Spleen (tissue), 13 donors: ENCODE measurements at places on chromosomes 1 and 21. TPM values are rescaled to one million over a fixed set of nuclear protein-coding genes. Genes with fewer than 3 reads are reported as not detected.

GRCh38 chr1:240693036-240693435 lies 81.1 kb upstream of the GREM2 start:
- H3K4me1 ChIP-seq, result no peaks in the 10 kb centered on the region
- H3K27ac ChIP-seq, result no peak overlapping the region
- no peaks in the 10 kb centered on the region for H3K36me3 ChIP-seq
- H3K4me3 ChIP-seq, result no peak overlapping the region
- H3K27me3 ChIP-seq, result no peaks in the 10 kb centered on the region

DNA sequence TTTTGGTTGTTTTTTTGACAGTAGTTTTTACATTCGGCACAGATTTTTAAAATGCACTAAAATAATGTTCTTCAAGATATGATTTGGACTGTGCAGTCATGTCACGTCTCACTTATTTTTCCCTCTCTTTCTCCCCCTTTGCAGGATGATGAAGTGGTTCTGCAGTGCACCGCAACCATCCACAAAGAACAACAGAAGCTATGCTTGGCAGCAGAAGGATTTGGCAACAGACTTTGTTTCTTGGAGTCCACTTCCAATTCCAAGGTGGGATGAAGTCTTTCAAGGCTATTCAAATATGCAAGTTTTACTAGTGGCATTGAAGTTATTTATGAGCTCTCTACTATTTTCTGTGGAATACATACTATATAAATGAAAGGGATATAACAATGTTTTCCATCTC lies 228.4 kb downstream of the RYR2 start:
- no peaks in the 10 kb centered on the region for H3K4me1 ChIP-seq
- H3K27me3 ChIP-seq, result no peaks in the 10 kb centered on the region
- no peaks in the 10 kb centered on the region for H3K36me3 ChIP-seq
- H3K27ac ChIP-seq, result no peak overlapping the region

- H3K4me3 ChIP-seq, result no peak overlapping the region
- H3K27ac ChIP-seq, result no peak overlapping the region
- H3K27me3 ChIP-seq, result no peaks in the 10 kb centered on the region
- no peaks in the 10 kb centered on the region for H3K36me3 ChIP-seq
- no peaks in the 10 kb centered on the region for H3K4me1 ChIP-seq
These were observed 38.5 kb upstream of the PGBD5 start for GRCh38 chr1:230464671-230465070.

- no peak for DNase-seq
- no peaks in the 10 kb centered on the region for H3K36me3 ChIP-seq
- no peaks in the 10 kb centered on the region for H3K27me3 ChIP-seq
- H3K4me1 ChIP-seq, result peaks cover 40% of the 10 kb centered on the region
- no peak overlapping the region for H3K27ac ChIP-seq
These were observed 32.9 kb upstream of the RASAL2 start for GRCh38 chr1:178060789-178061556.

Gene NRDC
- 123 TPM for total RNA-seq

Gene DPT
- not detected for total RNA-seq

DNA sequence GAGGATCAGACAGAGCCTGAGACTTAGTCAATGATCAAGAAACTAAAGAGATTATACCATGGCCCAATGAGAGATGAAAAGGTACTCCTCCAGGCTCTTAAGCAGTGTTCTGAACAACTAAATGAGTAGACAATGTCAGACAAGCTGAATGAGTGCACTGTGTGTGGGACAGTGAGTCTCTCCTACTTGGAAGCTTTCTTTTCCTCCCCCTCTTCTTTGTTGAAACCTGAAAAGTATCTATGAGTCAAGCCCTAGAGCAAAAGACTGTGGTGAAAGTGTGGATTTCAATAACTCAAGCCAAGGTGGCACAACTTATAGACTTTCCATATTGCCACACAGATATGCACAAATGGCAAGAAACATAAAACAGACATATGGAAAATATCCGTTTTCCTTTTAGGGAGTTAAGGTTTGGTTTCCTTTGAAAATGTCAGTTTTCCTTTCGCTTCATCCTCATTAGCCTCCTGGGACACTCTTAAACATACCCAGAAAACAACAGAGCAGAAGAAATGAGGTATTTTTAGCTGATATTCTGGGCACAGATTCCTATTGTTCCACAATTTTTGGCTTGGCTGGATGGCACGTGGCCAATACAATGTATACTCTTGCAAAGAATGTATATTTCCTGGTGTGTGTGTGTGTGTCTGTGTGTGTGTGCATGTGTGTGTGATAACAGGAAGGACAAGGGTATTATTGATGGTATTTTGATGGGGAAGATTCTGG lies 96.6 kb downstream of the LMX1A start:
- H3K27ac ChIP-seq, result no peak overlapping the region
- no peaks in the 10 kb centered on the region for H3K36me3 ChIP-seq
- no peak overlapping the region for H3K4me3 ChIP-seq
- no peaks in the 10 kb centered on the region for H3K27me3 ChIP-seq
- DNase-seq, result no peak

- H3K36me3 ChIP-seq, result no peaks in the 10 kb centered on the region
- H3K27ac ChIP-seq, result peak overlapping the region; percentile 84
- peaks cover 7% of the 10 kb centered on the region for H3K4me1 ChIP-seq
- DNase-seq, result peak; percentile 75
- no peaks in the 10 kb centered on the region for H3K27me3 ChIP-seq
These were observed 49.9 kb downstream of the PDE9A start for GRCh38 chr21:42703136-42703908.

Gene IL22RA1
- not detected for total RNA-seq

DNA sequence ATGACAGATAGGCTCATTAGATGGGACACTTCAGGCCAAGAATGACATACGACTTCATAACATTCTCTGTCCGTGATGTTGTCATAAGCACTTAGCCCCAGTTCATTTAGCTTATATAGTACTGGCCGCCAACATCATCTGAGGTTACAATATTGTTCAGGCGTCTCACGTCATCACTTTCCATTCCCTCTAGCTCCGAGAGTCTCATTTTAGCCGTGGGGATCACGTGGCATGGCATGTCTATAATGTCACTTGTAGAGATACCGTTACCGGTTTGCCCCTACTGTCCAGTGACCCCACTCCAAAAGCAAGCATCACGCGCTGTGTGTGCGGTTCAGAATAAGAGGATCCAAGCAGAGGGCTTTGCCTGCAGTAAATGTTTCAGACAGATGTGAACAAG lies 34.6 kb upstream of the HEATR1 start:
- H3K4me3 ChIP-seq, result no peak overlapping the region
- no peaks in the 10 kb centered on the region for H3K27me3 ChIP-seq
- no peak for DNase-seq
- H3K27ac ChIP-seq, result no peak overlapping the region

DNA sequence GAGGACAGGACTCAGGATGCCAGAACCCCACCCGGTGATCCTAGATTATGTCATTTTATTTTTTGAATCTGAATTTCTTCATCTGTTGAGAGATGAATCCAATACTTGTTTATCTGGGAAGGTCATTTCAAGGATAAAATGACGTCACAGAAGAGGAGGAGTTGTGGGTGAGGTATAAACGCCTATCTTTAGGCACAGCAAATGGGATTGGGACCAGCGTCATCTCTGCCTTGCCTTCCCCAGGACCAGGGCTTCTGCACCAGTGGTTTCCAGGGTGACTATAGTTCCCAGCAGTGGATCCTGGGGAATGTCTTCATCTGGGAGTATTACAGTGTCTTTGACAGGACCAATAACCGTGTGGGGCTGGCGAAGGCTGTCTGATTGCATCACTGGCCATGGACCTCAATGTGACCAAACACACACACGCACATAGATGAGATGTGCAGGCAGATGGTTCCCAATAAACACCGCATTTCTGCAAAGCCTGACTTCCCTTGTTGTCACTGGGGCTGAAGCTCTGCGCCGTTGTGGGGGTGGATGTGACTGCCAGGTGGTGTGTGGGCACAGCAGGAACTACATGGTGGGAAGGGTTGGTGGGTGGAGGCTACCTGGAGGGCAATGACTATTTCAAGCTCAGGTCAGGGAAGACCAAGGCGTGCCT lies 28.1 kb downstream of the KCNA10 start:
- H3K27ac ChIP-seq, result no peak overlapping the region
- DNase-seq, result no peak
- no peak overlapping the region for H3K4me3 ChIP-seq
- no peaks in the 10 kb centered on the region for H3K4me1 ChIP-seq
